ENCODE measurements at places on chromosomes 16 and 17.

GRCh38 chr16:80285104-80285503, 255.7 kb upstream of the DYNLRB2 start:
- no peak for DNase-seq

DNA sequence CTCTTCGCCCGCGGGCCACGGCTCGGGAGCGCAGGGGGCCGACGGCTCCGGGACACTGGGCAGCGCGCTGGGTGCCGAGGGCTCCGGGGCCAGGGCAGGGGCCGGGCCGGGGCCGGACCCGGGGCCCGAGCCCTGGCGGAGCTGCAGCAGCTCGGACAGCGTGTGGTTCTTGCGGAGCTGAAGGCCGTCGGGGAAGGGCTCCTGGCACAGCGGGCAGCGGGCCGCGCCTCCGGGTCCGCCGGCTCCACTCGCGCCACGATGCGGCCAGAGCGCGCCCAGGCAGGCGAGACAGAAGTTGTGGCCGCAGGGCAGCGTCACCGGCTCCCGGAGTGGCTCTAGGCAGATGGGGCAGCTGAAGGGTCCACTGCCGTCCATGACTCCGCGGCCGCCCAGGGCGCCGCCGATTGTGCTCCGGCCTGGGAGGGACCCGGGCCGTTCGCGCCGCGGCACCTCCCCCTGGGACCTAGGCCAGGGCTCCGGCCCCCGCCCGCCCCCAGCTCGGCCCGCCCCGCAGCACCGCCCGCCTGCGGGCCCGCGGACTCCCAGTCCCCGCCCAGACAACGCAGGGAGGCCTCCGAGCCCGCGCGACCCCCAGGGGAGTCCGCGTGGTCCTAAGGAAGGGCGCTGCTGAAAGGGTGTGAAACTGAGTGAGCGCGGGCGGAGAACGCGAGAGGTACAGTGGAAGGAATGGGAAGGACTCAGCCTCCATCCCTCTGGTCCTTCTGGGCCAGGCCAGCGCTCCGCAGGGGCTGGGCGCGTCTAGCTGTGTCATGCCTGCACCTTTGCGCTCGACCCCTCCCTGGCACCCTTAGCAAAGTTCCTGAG, at the start of gene TRIM47:
Gene TRIM47 (minus strand): TSS at position 408 of the 825 bp plus-strand sequence. CDS start 33 bp downstream, at position 375.
- no peak for DNase-seq

DNA sequence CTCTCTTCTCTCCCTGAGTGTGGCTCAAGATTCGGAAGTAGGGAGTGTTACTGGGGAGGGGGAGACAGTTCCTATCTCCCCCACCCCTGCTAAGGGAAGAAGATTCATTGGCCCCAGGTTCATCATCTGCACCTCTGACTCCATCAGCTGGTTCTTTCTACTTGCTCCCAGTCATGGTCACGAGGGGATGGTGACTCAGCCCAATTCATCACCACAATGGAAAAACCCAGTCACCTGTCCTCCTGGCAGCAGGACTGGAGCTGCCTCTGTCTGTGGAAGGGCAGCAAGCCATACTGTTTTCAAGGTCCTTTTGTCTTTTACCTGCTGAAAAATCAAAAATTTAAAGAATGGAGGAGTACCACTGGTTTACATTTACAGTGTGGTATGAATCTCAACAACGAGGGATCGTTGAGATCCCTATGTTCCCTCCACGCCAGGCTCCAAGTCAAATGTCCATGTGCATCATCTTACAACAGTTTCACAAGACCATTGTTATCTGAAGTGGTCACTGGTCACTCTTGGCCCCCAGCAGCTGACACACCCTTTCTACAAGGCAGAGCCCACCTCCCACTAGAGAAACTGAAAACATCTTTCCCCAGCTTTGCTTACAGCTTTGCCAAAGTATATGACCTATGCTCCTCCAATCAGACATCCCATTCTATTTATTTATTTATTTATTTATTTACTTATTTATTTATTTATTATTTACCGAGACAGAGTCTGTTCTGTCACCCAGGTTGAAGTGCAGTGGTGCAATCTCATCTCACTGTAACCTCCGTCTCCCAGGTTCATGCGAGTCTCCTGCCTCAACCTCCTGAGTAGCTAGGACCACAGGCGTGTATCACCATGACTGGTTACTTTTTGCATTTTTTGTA, 40.4 kb upstream of the NDRG4 start:
- DNase-seq = no peak

DNA sequence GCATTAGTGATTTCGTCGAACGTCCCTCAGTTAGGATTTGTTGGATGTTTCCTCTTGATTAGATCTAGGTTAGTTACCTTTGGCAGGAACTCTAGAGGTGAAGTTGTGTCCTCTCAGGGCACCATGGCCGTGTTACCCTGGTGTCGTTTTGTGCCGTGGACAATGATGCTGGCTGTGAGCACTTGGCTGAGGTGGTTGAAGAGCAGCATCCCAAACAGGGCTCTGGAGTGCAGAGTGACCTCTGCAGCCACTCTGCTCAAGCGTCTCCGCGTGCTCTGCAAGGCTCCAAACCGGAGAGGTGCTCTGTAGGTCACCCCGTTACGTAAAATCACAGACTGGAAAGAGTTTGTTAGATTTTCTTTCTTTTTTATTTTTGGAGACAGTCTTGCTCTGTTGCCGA, 33.0 kb downstream of the FOXK2 start:
- DNase-seq = no peak

DNA sequence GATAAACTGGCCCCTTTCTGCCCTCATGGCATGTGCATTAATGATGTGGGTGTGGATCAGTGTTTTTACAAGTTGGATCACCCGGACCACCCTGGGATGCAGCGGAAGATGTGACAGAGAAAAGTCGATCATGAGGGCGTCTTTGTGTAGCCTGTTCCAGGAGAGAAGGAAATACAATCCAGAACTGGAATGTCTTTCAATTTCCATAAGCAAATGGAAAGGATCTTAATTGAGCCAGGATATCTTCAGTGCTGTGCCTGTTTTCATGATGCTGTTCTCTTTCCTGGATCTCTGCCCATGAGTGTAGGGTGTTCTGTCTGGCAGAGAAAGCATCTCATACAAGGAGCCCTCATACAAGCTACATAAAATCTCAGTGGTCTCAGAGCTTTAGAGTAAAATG, 481.4 kb downstream of the XYLT1 start:
- no peak for DNase-seq

DNA sequence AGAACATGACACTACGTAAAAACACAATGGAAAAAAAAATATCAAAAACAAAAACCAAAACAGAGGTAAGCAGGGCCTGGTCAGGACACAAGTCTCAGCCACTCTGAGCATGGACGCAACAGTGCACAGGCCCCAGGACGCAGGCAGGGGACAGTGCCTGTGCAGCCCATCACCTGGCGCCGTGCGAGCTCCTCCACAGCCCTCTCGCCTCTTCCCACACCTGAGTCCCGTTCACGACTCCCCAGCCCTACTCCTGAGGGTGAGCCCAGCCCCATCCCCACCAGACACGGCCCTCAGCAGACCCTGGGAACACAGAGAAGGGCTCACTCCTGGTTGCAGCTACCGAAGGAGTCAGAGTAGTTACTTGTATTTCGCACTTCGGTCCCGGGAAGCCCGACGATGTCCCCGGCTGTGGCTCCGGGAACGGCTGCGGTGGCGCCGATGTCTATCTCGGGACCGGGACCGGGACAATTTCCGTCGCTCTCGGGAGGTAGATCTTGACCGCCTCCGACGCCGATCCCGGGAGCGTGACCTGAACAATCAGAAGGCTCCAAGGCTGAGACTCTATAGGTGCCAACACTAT, 9.4 kb downstream of the HBQ1 start:
- no peak for DNase-seq

DNA sequence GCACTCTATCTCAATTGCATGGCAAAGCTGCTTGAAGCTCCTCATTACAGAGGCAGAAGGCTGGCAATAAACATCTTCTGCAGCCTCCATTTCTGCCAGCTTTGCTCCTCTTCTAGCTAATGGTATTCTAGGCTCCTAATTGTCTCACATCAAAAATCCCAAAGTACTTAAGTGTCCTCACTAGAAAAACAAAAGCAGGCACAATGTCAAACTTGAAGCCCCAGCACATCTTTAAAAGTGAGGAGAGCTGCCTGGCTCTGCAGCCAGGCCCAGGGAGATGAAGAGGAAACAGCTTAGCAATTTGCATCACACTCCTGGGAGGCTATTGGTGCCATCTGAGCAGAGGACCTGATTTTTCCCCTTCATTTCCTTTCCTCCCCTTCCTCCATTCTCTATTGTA, 197.1 kb downstream of the KCNJ2 start:
- DNase-seq = no peak

Measured in effector memory CD4-positive, alpha-beta T cell (primary cell).